NCI-H2107 (cell line): ENCODE measurements at places on chromosomes 3 and 15.

- no peak for DNase-seq
Measured at GRCh38 chr3:190862209-190863118, at the start of gene GMNC. GMNC (minus strand) TSS chr3:190862694; CDS start chr3:190862615, 79 bp downstream.

DNA sequence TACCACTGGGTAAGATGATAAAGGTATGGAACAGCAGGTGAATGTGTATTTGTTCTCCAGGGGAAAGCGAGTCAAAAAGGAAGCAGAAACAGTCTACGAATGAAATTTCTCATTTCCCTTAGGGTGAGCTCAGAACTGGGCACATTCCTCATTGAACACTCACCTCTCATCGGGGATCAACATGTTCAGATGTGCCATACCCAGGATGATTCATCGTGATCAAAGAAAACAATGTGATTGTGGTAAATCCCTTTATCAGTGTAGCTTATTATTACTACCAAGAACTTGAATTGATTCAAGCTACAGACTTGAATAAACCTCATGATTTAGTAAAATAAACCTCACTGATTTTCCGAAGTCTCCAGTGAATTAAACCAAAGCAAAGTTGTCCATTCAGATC, 72.1 kb downstream of the GJD2 start:
- no peak for DNase-seq

- no peak for DNase-seq
Measured at GRCh38 chr3:169297214-169297613, 366.3 kb downstream of the MECOM start.

- DNase-seq, result no peak
Measured at GRCh38 chr3:126511291-126511690, 6.3 kb downstream of the UROC1 start.

DNA sequence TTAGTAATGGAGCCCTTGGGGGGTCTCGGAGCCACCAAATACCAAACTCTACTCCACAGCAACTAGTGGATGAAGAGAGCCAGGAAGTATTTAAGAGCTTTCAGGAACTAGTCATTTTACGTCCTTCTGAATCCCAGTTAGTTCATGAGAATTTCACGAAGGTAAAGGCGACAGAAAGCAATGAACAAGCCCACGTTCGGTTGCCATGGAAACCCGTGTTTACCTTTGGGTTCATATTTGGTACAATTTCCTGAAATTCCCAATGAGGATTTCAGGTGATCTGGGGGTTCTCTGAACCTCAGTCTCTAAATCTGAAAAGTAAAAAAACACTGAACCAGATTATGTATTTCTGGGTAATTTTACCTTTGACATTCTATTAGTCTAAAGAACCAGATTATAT, 93.0 kb downstream of the BDH1 start:
- DNase-seq, result no peak
